ENCODE measurements at places on chromosomes 2 and 18.

DNA sequence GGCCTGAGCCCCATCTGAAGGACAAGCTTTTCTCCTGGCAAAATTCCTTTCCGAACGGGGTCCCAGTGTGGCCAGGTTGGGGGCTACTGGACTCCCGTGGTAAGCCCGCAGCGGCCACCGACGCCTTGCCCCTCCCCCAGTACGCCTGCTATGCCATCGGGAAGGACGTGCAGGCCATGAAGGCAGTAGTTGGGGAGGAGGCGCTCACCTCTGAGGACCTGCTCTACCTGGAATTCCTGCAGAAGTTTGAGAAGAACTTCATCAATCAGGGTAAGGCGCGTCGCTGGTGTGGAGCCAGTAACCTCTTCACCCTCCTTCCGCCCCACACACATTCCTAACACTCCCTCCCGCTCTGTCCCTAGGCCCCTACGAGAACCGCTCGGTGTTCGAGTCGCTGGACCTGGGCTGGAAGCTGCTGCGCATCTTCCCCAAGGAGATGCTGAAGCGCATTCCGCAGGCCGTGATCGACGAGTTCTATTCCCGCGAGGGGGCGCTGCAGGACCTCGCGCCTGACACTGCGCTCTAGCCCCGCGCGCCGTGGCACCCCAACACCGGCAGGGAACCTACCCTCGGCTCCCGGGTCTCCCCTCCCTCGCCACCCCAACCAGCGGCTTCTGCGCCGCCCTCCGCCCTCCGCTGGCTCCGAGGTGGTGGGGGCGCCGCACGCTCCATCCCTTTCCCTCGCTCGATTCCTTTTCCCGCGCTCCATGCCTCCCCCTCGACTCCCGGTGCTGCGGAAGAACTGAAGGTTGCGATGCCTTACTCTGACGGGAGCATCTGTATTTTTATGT is 13.6 kb upstream of the ANKRD53 start:
- peak; percentile 79 for DNase-seq

DNA sequence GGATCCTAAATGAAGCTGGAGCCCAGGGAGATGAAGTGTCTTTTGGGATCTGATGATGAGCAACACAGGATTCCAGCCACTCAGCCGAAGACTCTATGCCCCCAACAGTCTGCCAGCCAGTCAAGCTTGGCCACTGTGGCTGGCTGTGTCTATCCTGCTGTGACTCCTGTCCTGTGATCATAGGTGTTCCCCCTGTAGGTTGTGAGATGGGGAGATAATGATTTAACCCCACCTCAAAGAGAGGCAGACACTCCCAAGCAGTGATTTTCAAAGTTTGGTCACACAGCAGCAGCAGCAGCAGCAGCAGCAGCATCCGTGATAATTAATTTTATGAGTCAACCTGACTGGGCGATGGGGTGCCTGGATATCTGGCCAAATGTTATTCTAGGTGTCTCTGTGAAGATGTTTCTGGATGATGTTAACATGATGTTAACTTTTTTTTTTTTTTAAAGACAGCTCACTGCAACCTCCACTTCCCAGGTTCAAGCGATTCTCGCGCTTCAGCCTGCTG is 21.4 kb upstream of the RHOB start:
- no peak for DNase-seq

GRCh38 chr2:136251885-136252585 is 134.1 kb upstream of the CXCR4 start:
- no peak for DNase-seq

- no peak for DNase-seq
Observed at GRCh38 chr2:28525481-28525880, 29.6 kb downstream of the PLB1 start.

DNA sequence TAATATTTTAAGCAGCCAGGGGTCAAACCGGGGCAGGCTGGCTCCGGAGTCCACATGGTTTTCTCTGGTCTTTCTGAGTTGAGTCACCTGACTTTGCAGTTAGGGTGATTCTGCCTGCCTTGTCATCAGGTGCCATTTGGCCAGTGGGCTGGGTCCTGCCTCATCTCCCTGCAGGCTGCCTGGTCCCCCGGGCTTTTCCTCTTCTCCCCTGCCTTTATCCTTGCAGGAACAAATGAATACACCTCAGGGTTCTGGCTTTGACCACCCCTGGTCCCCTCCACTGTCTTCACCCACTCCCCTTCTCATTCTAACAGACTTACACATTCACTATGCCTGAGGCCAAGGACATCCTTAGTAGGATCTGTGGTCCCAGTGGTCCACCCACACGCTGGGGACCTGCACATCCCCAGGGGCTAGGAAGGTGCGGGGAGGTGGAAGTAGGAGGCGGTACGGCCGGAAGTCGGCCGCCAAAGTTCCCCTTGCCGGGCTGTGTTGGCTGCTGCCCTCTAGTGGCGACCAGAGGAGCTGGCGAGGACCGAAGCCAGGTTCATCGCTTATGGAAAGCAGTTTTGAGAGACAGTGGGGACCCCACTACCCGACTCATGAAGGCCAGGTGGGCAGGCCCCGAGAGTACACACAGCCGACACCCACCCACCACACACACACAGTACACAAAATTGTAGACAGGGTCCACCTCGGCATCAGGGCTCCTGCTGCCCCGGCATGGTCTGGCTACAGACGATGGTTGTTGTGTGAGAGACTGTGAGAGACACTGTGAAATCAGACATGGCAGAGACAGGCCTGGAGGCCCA is 6.3 kb upstream of the TEX261 start:
- peak; percentile 81 for DNase-seq

DNA sequence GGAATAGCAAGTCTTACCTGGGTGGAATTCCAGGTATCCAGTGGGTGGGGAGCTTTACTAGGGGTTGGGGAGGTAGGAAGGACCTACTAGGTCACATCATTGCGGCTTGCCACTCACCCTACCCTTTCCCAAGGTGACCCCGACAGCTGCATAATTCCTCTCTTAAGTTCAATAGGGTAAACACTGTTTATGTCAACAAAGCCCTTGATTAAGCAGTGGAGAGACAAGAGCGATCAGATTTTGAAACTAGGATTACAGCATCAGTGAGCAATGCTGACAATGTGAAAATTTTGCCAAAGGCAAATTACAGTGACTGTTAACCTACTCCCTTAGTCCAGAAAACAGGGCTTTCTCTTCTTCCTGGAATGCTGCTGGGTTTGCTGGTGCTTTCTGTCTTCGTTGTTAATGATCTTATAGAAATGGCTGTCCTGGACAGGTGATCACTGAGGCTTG is 14.5 kb downstream of the SLC19A3 start:
- DNase-seq = peak; percentile 14

- DNase-seq = no peak
Observed at GRCh38 chr2:172701250-172701649, 34.4 kb upstream of the RAPGEF4 start.

- DNase-seq = no peak
Observed at GRCh38 chr2:9184361-9184760, 22.3 kb upstream of the ASAP2 start.

DNA sequence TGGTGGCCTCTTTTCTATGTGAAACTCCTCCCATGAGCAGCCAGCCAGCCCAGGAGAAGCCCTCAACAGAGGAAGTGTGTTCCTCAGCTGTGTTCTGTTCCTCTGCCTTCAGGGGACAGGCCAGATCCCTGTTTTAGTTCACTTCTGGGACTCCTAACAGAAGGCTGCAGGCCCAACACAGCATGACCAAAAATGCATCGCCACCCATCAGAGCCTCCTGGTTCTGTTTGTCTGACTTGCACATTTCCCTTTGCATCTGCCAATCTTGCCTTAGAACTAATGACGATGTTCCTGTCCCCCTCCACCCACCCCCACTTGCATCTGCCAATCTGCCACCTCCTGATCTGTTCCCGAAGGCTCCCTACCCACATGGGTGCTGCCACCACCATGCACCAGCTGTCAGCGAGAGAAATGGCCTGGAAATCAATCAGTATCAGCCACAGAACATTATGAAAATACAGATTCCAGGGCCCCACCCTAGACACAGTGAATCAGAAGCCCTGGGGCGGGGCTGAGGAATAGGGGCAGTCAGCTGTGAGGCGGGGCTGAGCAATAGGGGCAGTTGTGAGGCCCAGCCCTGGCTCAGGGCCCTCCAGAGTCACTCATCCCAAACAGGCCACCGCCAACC is 51.0 kb downstream of the FAM168B start:
- DNase-seq = no peak

- no peak for DNase-seq
Observed at GRCh38 chr2:45706033-45706432, 54.6 kb downstream of the PRKCE start.

DNA sequence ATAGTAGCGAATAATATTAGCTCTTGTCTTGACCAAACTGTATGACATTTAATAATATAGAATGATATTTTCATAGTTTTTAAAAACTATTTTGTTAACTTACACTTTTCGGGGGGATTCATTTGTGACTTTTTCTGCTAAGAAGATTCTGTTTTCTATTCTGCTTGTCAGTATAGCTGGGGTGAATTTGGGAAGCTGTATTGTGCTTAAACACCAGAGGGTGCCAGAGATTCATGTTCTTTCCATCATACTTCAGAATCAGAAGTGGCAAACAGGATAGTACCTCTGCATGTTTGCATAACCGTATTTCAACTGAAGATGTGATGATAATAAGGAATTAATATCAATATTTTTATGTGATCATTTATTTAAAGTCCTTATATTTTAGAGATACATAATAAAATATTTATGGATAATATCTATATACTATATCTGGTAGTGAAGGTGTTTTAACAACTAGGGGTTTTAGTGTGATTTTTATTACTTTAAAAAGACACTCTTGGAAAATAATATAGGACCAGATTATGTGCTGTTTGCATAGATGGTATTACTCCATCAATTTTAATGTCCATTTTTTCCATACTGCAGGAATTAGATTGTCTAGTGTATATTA is 81.0 kb downstream of the TAF4B start:
- DNase-seq = peak; percentile 87

- DNase-seq = no peak
Observed at GRCh38 chr2:163852616-163853015, 116.8 kb upstream of the FIGN start.

GRCh38 chr2:240236217-240237111 is 96.0 kb upstream of the OTOS start:
- peak; percentile 81 for DNase-seq

DNA sequence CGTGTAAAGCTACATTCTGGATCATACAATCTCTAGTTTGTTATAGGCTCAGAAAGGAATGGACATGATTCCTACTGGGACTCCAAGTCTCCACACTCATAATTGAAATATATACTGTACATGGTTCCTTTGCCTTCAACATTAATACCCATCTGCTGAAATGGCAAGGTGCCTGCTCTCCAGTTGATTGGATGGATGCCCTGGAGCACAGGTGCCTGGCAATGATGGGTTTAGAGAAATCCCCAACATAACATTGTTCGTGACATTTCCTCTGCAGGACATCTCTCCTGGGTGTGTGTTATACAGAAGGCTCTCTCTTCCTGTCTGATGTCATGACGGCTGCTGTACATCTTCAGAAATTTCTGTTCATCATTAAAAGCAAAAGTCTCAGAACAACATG is 449.7 kb upstream of the CWC22 start:
- DNase-seq = no peak

DNA sequence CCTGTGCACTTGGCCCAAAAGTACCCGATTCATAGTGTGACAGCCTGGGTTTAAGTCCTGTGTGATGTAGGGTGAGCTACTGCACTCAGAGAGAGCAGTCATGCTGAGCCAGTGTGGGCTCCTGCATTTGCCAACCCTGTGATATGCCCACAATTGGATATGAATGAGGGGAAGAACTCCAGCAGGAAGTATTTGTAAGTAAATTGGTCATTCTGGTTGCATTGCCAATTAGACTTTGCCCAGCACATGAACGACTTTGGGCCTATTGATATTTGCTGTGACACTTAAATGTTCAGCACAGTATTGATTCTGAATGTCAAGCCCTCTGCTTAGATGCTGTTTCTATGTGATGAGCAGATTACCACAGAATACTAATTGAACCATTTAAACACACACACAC is 570.9 kb downstream of the PIK3C3 start:
- DNase-seq = no peak

GRCh38 chr2:48993576-48993975 is 160.7 kb downstream of the FSHR start:
- no peak for DNase-seq

DNA sequence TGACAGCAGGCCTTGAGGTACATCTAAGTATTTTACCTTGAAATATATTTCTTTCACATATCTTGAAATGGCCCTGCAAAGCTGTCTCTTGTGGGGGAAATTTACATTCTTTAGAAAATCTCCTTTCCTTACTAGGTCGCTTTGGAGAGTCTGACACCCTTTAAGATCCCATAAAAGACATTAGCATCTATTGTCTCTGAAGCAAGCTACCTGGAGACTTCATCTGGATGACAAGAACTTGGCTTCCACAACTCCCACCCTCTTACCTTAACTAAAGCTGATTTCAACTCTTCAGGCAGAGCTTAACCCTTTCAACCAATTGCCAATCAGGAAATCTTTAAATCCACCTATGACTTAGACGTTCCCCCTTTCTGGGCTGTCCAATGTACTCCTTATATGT is 219.3 kb downstream of the PIEZO2 start:
- no peak for DNase-seq

- DNase-seq = no peak
Observed at GRCh38 chr2:75390169-75390568, 170.6 kb downstream of the EVA1A start.

DNA sequence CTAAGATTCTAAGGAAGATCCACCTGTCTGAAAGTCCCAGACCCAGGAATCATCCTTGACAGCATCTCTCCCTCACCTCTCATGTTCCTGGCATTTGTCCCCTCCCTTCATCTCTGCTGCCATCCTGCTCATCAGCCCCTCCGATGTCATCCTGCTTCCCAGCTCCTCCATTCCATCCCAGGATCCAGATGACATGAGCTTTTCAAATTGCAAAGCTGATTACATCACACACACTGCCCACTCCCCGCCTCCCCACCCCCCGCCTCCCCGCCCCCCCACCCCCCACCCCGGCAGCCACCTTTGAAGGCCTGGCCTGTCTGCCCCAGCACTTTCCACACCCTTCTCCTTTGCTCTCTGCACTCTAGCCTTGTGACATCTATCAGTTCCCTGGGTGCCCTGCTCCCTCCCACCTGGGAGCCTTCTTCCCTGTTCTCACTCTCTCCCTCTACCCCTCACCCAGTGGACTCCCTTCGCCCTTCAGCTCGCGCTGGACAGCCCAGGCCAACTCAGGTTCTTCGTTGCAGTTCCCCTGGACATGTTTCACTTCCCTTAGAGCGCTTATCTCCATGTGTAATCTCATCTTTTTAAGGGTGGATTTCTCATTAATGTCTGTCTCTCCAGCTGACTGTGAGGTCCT is 61.6 kb downstream of the DNMT3A start:
- DNase-seq = no peak

DNA sequence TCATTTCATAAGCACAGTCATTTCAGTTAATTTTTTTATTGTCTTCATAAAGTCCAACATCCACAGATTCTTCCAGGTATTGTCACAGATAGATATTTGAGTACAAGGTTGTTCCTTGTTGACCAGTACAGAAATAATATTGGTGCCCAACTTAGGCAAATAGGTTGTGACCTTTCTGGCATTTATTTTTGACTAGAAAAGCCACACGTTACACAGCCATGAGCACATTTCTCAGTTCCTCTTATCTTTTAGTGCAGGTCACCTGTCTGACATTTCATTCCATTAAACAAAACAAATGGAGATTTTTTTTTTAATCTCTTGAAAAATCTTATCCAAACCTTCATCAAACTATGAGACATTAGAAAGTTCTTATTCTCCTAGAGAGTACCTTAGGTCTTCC is 428.8 kb downstream of the ZNF521 start:
- DNase-seq = no peak

- no peak for DNase-seq
Observed at GRCh38 chr2:165013944-165014619, 58.8 kb upstream of the SLC38A11 start.

Measured in eye (tissue), 1 donor.